ENCODE measurements at places on chromosomes 6 and 20. TPM values are rescaled to one million over a fixed set of nuclear protein-coding genes. Genes with fewer than 3 reads are reported as not detected.
A peak's percentile ranks its signal among the peaks of the same experiment; 100 is the strongest.

DNA sequence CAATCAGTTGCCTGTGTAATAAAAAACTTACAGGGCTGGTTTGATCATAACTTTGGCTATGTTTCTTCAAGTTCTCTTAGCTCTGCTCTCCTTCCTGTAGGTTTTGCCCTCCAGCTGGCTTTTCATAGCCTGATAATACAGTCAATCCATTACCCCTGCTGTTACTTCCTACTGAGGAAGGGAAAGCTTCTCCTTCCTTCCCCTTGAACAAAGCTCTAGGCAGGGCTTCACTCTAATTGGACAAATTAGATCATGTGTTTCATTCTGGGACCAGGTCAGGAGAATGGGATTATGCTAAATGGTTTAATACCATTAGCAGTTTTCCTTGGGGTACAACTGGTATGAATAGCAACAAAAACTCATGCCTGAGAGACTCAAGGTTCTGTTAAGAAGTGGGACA lies 106.8 kb upstream of the MCHR2 start:
- no peak for DNase-seq
- H3K27ac ChIP-seq, result no peak overlapping the region
- no peaks in the 10 kb centered on the region for H3K27me3 ChIP-seq

DNA sequence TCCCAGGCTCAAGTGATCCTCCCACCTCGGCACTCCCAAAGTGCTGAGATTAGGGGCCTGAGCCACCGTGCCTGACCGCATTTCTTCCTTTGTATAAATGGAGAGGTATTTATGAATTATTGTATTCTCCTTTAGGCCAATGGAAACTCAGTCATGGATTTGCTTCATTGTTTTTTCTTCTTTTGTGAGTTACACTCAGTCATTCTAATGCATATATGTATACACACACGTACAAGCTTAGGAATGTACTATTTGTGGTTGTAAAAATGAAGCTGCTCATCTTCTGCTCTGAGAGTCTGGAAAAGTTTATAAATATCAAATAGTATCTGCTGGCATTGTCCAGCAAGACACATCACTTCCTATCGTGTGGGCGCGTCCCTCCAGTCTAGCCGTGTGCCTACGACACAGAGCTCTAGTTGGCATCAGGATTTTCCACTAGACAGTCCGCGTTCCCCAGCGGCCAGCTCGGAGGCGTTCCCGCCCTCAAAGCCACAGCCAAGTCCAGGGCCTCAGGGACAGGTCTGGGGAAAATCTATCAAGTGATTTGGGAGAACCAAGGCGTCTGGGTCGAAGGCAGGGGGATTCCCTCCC lies 215.2 kb downstream of the NFATC2 start:
- H3K4me1 ChIP-seq, result peaks cover 36% of the 10 kb centered on the region
- peaks cover 19% of the 10 kb centered on the region for H3K36me3 ChIP-seq
- peak; percentile 84 for DNase-seq
- peak overlapping the region; percentile 94 for H3K27ac ChIP-seq

DNA sequence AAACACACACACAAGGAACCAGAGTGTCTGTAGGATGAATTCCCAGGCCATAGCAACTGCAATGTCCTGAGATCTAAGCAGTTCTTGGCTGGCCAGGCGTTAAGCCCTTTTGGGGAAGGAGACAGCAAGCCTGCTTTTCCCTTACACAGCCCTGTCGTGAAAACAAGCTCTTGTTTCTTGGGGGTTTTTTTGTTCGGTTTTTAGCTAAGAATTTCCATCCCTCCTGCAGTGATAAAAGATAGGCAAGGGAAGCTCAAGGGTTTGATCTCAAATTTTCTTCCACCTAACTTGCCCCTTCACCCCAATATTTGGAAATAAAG lies 1.5 kb downstream of the TNFRSF21 start:
- H3K4me1 ChIP-seq, result peaks cover 10% of the 10 kb centered on the region
- H3K27ac ChIP-seq, result no peak overlapping the region
- H3K27me3 ChIP-seq, result peaks cover 12% of the 10 kb centered on the region
- DNase-seq, result no peak
- no peaks in the 10 kb centered on the region for H3K36me3 ChIP-seq
- H3K4me3 ChIP-seq, result peak overlapping the region; percentile 85

The TXLNB gene
- not detected for total RNA-seq

- no peak overlapping the region for H3K27ac ChIP-seq
- no peak overlapping the region for H3K4me3 ChIP-seq
- H3K36me3 ChIP-seq, result no peaks in the 10 kb centered on the region
- no peaks in the 10 kb centered on the region for H3K27me3 ChIP-seq
Measured at GRCh38 chr6:6176586-6177228, 143.8 kb downstream of the F13A1 start.

- H3K4me1 ChIP-seq, result peaks cover 23% of the 10 kb centered on the region
- no peaks in the 10 kb centered on the region for H3K27me3 ChIP-seq
Measured at GRCh38 chr6:20744911-20745557, 210.8 kb downstream of the CDKAL1 start.

DNA sequence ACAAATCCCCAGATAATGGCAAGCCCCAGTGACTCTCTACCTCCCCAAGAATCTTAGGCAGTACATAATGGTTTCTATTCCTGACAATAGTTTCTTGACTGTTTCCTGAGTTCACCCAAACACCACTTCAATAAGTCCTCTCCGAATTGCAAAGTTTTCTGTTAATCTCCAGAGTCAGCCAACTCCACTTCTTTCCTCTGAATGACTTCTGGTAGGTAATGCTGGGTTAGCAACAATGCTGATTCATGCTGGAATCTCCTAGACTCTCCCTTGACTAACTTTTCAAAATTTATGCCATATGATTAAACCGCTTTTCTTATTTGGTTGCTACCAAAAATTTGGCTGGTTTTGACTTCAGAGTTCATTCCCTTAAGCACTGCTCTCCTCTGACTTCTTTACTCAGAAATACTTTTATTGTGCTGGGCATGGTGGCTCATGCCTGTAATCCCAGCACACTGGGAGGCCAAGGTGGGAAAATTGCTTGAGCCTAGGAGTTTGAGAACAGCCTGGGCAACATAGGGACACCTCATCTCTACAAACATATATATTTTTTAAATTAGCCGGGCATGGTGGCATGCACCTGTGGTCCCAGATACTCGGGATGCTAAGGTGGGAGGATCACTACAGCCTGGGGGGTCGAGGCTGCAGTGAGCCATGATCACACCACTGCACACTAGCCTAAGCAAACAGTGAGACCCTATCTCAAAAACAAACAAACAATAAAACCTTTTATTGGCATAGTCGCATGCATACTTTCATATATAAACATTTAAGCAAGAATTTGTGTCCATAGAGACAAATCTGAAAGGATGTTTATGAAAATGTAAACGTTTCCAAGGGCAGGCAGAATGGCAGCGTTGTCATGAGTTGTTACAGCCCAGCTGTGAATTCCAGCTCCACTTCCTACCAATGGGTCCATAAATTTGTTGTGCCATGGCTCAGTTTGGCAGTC lies 249.3 kb upstream of the PLN start:
- peaks cover 8% of the 10 kb centered on the region for H3K4me1 ChIP-seq
- no peak overlapping the region for H3K4me3 ChIP-seq
- no peak for DNase-seq
- no peak overlapping the region for H3K27ac ChIP-seq
- H3K36me3 ChIP-seq, result no peaks in the 10 kb centered on the region

The RMND1 gene
- 24.1 TPM for total RNA-seq

GRCh38 chr20:17626217-17627007 lies 55.6 kb downstream of the RRBP1 start:
- peaks cover 5% of the 10 kb centered on the region for H3K27me3 ChIP-seq
- DNase-seq, result no peak
- H3K4me3 ChIP-seq, result no peak overlapping the region
- H3K27ac ChIP-seq, result peak overlapping the region; percentile 18

DNA sequence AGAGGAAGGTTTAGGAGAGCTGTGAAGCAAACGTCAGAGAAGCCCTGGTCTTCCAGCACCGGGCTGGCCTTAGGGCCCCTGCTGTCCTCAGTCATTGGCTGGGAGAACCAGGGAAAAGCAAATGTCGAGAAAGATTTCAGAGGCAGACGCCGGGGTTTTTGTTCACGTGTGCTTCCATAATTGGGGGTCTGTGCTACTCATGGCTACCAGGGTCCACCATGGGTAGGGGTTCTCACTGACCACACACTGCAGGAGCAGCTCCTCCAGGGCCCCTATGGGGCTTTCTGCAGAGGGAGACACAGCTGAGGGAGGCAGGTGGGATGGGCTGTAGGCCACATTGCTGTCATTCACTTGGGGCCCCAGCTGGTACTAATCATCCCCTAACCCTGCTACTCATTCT lies 291.8 kb upstream of the FOXQ1 start:
- H3K27ac ChIP-seq, result no peak overlapping the region
- H3K4me3 ChIP-seq, result no peak overlapping the region
- H3K4me1 ChIP-seq, result peaks cover 13% of the 10 kb centered on the region

DNA sequence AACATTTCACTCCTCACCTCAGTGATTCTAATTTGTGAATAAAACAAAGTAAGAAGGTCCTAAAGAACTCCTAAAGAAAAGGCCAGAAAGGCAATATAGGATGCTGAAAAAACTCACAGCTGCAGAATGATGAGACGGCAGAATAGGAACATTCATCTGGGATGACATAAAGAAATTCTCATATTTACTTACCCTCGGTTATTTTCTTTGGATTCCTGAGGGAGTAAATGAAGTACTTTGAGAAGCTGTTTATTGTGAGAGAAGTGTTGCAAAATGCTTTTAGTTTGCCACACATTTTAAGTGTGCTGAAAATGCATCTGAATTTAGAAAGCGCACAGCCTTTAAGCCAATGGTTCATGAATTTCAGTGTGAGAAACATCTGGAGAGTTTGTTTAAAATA lies 35.7 kb upstream of the RBL1 start:
- H3K4me3 ChIP-seq, result no peak overlapping the region
- H3K27me3 ChIP-seq, result peaks cover 17% of the 10 kb centered on the region
- H3K36me3 ChIP-seq, result no peaks in the 10 kb centered on the region
- H3K4me1 ChIP-seq, result no peaks in the 10 kb centered on the region
- no peak overlapping the region for H3K27ac ChIP-seq

DNA sequence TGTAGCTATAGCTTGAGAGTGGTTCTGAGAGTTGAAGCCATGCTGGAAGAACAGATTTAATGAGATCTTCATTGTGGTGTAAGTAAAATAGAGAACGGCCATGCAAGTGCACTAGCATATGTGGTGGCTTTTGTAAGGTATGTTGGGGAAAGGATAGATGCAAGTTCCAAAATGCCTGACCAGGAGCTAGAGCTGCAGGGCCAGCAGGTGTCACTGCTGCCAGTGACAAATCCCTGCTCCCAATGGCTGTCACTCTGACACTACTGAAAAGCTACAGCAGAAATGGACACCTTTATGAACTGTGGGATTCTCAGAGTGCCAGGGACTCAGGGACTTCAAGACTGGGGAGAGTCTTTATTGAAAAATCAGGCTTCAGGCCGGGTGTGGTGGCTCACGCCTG lies 23.1 kb upstream of the VIP start:
- H3K27ac ChIP-seq, result no peak overlapping the region
- DNase-seq, result no peak
- H3K36me3 ChIP-seq, result no peaks in the 10 kb centered on the region
- H3K4me3 ChIP-seq, result no peak overlapping the region
- peaks cover 15% of the 10 kb centered on the region for H3K4me1 ChIP-seq

DNA sequence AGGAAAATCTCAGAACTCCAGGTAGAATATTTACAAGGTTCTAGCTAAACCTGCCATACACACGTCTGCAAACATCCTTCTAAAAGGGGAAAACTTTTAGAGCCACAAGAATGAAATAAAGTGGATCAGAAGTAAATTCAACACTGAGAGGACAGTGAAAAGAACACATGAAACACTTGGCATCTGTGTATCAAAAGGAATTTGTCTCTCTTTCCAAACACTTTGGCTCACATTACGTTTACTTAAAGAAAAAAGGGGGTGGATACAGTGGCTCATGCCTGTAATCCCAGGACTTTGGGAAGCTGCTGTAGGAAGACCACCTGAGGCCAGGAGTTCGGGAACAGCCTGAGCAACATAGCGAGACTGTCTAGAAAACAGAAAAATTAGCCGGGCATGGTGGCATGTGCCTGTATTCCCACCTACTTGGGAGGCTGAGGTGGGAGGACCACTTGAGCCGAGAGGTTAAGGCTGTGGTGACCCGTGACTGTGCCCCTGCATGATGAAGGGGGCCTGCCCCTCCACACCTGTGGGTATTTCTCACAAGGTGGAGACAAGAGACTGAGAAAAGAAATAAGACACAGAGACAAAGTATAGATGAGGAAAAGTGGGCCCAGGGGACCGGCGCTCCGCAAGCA lies 35.4 kb downstream of the NINL start:
- H3K27me3 ChIP-seq, result no peaks in the 10 kb centered on the region
- no peak overlapping the region for H3K4me3 ChIP-seq
- H3K36me3 ChIP-seq, result no peaks in the 10 kb centered on the region
- no peak overlapping the region for H3K27ac ChIP-seq
- H3K4me1 ChIP-seq, result peaks cover 23% of the 10 kb centered on the region

DNA sequence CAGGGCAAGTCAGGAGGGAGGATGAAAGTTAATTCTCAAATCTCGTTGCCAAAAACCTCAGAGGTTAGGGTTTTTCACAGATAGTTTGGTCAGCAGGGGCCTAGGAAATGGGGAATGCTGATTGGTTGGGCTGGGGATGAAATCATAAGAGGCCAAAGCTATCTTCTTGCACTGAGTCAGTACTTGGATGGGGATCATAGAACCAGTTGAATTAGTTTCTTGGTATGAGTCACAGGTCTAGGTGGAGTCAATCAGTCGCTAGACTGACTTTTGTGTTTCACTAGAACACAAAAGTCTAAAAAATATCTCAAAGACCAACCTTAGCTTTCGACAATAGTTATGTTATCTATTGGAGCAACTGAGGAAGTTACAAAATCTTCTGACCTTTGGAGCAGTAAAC lies 368.5 kb downstream of the TBC1D32 start:
- H3K4me3 ChIP-seq, result no peak overlapping the region
- H3K27me3 ChIP-seq, result peaks cover 2% of the 10 kb centered on the region
- no peak overlapping the region for H3K27ac ChIP-seq
- H3K4me1 ChIP-seq, result no peaks in the 10 kb centered on the region
- no peaks in the 10 kb centered on the region for H3K36me3 ChIP-seq

DNA sequence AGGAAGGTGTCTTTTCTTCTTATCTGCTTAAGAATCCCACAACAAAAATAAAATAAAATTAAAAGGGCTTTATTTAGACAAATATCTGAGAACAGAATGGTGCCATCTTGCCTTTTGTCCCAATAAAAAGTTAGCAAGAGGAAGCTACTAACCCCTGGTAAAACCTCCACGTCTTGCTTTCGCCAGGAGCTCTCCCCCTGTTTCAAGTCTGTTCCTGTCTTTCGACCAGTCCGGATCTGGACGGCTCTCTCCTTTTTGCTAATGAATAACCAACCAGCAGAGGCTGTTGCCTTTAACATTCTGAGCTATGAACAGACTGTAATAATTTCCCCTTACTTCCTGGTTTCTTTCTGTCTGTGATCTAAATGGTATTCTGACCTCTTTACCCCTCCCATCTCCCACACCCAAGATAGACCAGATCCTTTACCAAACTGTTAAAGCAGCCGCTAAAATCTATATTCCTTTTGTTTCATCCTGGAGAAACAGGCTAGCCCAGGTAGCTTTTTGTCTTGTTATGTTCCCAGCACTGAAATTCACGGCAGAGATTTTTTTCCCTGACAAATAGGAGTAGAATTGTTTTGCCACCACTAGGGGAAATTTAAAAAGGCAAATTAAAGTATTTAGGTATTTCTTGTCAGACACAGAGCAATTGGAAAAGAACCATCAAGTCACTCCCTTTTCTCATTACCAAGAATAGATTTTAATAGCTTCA lies at the start of gene FRK:
TSS of gene FRK (minus strand) at position 320 of the 712 bp plus-strand sequence. CDS start 580 bp downstream, outside the sequence.
- DNase-seq, result peak; percentile 11
- H3K36me3 ChIP-seq, result no peaks in the 10 kb centered on the region
- H3K27me3 ChIP-seq, result peaks cover 3% of the 10 kb centered on the region
